ENCODE measurements at places on chromosomes 3 and 15.

- no peak for DNase-seq
Observed at GRCh38 chr15:80034629-80035028, 24.8 kb upstream of the ZFAND6 start.

GRCh38 chr3:12372741-12373280 lies 83.9 kb downstream of the PPARG start:
- no peak for DNase-seq

GRCh38 chr15:27774638-27775037 lies 324.5 kb downstream of the OCA2 start:
- no peak for DNase-seq

DNA sequence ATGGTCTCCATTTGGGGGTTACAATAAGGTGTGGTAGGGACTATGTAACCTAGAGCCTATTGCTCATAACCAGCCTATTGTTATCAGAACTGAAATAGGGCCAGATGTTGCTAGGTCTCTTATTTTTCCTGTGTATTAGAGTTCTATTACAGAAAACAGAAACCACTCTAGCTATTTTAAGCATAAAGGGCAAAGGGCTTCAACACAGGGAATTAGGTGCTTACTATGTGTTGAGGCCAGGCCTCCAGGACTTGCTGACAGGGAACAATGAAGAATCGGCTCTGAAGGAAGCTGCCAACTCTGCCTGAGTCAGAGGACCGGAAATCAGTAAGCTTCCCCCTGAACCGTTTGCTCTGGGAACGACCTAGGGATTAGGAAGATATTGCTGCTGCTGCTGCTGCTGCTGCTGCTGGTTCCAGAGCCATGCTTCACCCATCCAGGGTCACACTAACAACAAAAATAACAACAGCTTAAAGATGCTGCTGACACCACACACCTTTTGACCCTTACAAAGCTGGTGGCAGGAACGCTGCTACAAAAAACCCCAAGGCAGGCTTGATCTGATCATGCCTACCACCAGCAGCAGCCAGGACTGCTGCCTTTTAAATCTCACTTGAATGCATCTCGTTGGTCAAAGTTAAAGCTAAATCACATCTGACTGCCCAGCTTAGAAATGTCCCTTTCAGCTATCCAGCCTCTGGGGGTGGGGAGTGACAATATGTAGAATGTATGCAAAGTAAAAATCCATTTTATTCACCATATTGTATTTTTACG lies 276.9 kb upstream of the IL12A start:
- no peak for DNase-seq

GRCh38 chr3:172076212-172076611 lies 36.8 kb downstream of the FNDC3B start:
- DNase-seq = no peak

- DNase-seq = no peak
Observed at GRCh38 chr3:127204841-127205582, 12.1 kb downstream of the PRR23E start.

- DNase-seq = no peak
Observed at GRCh38 chr3:20066850-20067617, 26.8 kb downstream of the KAT2B start.

GRCh38 chr3:176051766-176052165 lies 1145.5 kb downstream of the TBL1XR1 start:
- DNase-seq = no peak

- no peak for DNase-seq
Observed at GRCh38 chr15:25515633-25516032, 76.8 kb upstream of the UBE3A start.

DNA sequence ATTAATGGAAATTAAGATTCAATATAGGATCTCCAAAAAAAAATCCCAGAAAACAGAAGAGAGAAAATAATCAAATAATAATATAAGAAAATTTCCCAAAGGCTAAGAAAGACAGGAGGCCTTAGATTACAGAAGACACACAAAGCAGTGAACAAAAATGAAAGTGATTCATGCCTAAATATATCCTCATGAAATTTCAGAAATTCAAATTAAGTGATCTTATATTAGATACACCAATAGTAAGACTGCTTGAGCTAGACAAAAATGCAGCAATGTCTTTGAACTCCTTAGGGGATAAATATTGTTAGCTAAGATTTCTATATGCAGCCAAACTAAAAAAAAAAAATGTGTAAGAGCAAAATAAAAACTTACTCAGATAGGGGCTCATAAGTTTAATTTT lies 44.6 kb upstream of the ARPP21 start:
- no peak for DNase-seq

DNA sequence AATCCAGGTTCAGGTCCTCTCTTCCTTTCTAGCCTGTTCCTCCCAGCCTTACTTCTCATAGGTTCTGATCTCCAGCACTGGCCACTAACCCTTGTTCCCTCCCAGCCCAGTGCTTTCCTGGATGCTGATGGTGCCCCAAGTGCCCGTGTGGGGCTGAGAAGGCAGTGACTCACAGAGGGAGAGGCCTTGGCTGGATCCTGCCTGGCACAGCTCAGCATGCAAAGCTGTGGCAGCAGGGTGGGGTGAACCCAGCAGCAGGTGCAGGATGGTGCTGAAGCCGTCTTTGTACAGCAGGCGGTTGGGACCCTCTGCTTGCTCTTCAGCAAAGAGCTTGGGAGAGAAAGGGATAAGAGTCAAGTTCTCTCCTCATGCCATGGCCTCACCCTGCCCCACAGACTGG lies 7.6 kb downstream of the LPCAT4 start:
- no peak for DNase-seq

DNA sequence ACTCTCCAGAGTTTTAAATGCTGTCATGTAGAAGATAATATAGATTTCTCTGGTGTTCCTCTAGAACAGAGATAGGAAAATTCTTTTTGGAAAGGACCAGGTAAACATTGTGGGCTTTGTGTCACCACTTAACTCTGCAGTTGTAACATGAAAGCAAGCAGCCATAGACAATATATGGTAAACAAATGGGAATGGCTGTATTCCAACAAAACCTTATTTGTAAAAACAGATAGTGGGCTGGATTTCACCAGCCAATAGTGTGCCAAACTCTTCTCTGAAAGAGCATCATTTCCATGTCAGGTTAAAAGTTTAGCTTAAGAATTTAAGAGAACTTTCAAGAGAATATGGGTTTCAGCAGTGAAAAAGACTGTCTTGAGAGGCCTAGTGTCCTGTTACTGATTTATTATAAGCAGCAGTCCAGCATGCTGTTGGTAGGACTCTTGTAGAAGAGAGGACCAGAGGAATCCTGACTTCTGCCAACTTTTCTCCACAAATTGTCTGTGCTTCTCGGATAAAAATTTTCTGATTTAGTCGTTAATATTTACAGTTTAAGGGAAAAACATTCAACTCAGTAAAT lies 107.7 kb downstream of the TCF12 start:
- DNase-seq = no peak

DNA sequence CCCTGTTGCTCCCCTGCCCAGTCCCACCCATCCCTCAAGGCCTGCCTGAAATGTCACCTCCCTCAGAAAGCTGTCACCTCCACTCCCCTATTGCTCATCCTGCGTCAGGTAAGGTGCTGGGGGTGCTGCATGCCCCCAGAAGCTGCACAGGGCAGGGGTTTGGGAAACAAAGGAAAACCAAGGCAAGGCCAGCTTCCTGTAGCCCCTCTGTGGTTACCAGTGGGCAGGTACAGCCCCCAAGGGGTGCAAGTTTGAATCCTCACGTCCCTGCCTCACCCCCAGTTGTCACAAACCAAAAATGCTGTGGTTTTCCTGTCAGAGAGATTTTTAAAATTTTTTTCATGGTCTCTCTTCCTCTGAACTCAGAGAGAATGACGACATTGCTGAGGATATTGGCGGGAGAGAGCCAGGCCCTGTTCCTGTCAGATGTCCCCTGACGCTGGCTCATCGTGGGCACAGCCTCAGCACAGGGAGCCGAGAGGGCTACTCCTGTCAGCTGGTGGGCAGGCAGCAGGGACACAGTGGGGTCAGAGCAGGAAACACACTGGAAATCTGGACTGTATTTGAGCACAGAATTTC lies 27.0 kb downstream of the PSTPIP1 start:
- no peak for DNase-seq

DNA sequence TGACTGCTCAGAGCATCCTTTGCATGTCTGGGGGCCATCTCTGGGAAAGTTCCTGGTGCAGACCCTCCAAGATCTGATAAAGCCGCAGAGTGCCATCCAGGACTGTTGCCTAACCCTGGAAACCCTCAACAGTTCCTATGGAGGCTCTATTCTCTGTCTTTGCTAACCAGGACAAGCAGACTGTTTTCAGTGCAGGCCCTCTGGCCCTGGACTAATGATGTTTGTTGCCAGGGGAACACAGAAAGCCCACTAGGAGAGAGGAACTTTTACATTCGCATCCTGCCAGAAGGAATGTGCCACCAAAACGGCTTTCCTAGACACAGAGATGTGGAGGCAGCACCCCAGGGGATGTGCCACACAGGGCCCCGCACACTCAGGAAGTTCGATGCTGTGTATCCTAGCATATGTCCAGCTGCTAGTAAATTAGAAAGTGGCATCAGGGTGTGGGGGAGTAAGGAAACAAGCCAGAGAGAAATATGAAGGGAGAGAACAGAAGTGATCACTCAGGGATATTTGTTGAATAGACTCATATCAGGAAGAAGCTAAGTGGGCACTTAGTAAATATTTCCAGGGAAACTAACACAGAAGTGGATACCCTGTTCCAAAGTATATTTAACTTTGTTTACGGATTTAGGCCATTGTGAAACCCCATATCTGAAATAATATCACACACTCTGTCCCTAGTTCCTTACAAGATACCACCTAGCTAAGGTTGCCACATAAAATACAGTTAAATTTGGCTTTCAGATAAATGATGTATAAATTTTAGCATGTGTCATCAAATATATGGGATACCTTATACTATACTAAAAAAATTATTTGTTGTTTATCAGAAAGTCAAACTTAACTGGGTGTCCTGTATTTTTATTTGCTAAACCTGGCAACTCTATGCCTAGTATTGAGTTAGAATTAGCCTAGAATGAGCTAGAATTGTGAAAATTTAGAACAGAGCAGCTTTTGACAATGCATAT lies 29.9 kb upstream of the TMOD3 start:
- DNase-seq = no peak

DNA sequence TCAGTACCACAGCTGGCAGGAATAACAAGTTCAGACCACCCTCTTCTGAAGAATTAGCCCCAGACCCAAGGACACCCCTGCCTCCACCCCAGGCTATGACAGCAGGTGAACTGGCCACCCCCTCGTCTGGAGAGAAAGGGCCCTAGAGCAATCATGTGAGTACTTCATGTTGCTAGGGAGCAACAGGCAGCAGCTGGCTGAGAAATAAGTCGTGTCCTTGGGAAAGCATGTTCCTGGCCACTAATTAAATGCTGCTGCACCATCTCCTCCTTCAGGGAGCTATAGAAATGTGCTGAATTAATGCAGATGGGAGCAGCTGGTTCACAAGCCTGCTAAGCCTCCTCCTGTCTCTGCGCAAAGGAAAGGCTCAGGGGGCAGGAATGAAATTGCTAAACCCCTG lies 31.5 kb downstream of the MRPS11 start:
- peak; percentile 37 for DNase-seq

- DNase-seq = no peak
Observed at GRCh38 chr3:62982795-62983455, 107.7 kb upstream of the CADPS start.

GRCh38 chr15:93331545-93332167 lies 242.6 kb upstream of the RGMA start:
- DNase-seq = no peak

All from NCI-H1092 (cell line).